ENCODE measurements at places on chromosomes 13 and 19. TPM values are rescaled to one million over a fixed set of nuclear protein-coding genes. Genes with fewer than 3 reads are reported as not detected.
A peak's percentile ranks its signal among the peaks of the same experiment; 100 is the strongest.

- no peaks in the 10 kb centered on the region for H3K4me1 ChIP-seq
- H3K4me3 ChIP-seq = no peak overlapping the region
Measured at GRCh38 chr13:77497350-77497749, 38.2 kb upstream of the SCEL start.

DNA sequence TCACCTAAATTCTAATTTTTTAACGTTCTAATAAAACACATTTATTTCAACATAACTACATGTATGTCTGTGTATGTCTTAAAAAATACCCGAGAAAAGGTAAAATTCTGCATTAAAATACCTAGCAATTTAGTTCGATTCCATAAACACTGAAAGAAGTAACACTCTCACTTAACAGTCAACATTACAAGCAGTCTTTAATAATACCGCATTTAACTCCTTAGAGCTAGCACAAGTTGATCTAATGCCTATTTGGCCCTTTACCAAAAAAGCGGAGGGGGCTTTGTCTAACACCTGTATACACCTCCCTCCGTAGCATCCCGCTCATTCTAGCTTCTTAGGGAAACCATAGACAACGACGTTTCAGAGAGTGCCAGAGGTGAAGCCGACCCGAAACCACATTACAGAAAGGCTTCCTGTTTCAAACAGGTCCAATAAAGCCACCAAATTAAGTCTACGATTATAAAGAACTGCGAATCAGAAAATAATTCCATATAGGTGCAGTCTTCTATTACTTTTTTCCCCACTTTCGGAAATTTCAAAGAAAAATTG lies 1.2 kb downstream of the SPART start:
- peak overlapping the region; percentile 96 for H3K4me3 ChIP-seq
- H3K27ac ChIP-seq = peak overlapping the region; percentile 99
- peaks cover 3% of the 10 kb centered on the region for H3K4me1 ChIP-seq
- no peaks in the 10 kb centered on the region for H3K27me3 ChIP-seq

DNA sequence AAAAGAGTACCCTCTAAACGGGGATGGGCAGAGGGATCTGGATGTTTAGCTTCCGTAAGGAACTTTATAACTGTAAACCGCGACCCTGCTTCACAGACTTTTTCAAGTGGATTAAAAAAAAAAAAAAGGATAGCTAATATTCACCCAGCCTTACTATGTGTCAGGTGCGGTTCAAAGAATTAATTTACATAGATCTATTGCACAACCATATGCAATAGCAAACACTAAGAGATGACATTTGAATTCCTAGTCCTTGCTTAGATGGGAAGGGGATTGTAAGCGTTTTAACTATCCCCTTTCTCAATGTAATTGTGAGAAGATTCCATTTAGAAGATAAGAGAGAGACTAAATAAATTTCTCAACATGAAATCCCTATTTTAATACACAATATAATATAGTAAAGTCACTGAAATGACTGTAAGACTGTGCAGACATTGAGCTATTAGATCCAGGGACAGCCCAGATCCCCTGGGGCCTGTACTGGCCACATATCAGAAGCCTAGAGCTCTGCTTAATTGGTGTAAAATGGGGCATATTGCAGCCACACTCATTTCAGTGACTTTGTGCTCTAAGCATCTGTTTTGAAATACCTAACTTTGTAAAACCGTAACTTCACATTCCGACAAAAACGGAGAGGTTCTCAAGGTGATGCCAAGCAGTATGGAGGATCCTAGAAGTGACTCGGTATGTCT lies 13.6 kb downstream of the LATS2 start:
- H3K27me3 ChIP-seq = no peaks in the 10 kb centered on the region
- peaks cover 7% of the 10 kb centered on the region for H3K4me1 ChIP-seq
- no peaks in the 10 kb centered on the region for H3K36me3 ChIP-seq
- H3K4me3 ChIP-seq = no peak overlapping the region

- peaks cover 6% of the 10 kb centered on the region for H3K4me1 ChIP-seq
- peak; percentile 30 for DNase-seq
- H3K27me3 ChIP-seq = peaks cover 5% of the 10 kb centered on the region
- no peak overlapping the region for H3K27ac ChIP-seq
- H3K4me3 ChIP-seq = no peak overlapping the region
Measured at GRCh38 chr13:26923824-26924605, 163.4 kb upstream of the GPR12 start.

DNA sequence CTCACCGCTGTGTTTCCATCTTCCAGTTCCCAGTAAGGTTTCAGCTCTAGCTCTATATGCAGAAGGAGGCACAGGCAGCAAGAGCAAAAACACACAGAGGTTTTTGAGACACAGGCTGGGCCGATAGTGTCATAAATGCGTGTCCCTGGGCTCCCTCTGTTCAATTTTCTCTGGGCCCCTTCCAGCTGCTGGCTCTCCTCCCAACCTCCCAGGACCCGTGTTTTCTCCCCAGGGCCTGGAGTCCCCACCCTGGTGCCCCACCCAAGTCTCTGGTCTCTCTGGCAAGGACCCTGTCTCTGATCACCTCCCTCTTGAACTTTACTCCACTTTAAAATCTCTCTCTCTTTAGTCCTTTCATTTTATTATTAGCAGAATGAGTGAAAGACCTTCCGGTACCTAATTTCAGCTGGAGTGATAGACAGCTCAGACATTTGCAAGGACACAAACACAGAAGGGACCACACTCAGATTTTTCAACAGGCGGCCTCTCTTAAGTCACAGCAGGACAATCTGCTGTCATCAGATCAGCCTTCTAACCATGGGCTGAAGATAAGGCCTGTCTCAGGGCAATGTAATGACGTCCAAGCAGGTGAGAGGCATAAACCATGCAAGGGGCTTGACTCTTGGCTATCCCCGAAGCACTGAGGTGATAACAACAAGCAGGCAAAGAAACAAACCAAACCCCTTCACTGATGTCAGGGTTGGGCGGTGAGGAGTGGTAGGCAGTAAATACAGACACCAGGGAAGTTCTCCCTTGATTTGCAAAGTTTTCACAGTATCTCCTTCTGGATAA lies 190.0 kb upstream of the IRS2 start:
- H3K36me3 ChIP-seq = no peaks in the 10 kb centered on the region
- H3K27me3 ChIP-seq = no peaks in the 10 kb centered on the region
- no peaks in the 10 kb centered on the region for H3K4me1 ChIP-seq
- no peak for DNase-seq

GRCh38 chr13:79528759-79529191 lies 47.8 kb downstream of the NDFIP2 start:
- H3K27ac ChIP-seq = peak overlapping the region; percentile 4
- peak; percentile 6 for DNase-seq
- no peaks in the 10 kb centered on the region for H3K27me3 ChIP-seq
- no peak overlapping the region for H3K4me3 ChIP-seq
- H3K36me3 ChIP-seq = no peaks in the 10 kb centered on the region

GRCh38 chr19:15452111-15453047 lies 2.6 kb upstream of the WIZ start:
- H3K4me3 ChIP-seq = no peak overlapping the region
- DNase-seq = peak; percentile 86
- no peak overlapping the region for H3K27ac ChIP-seq
- peaks cover 41% of the 10 kb centered on the region for H3K27me3 ChIP-seq

- no peak for DNase-seq
- peaks cover 23% of the 10 kb centered on the region for H3K4me1 ChIP-seq
- H3K27me3 ChIP-seq = no peaks in the 10 kb centered on the region
Measured at GRCh38 chr19:44850641-44851109, 4.6 kb downstream of the NECTIN2 start.

- no peak overlapping the region for H3K4me3 ChIP-seq
- no peaks in the 10 kb centered on the region for H3K27me3 ChIP-seq
- H3K4me1 ChIP-seq = no peaks in the 10 kb centered on the region
- peaks cover 5% of the 10 kb centered on the region for H3K36me3 ChIP-seq
- DNase-seq = no peak
Measured at GRCh38 chr19:34225659-34226015, 28.7 kb upstream of the GARRE1 start.

DNA sequence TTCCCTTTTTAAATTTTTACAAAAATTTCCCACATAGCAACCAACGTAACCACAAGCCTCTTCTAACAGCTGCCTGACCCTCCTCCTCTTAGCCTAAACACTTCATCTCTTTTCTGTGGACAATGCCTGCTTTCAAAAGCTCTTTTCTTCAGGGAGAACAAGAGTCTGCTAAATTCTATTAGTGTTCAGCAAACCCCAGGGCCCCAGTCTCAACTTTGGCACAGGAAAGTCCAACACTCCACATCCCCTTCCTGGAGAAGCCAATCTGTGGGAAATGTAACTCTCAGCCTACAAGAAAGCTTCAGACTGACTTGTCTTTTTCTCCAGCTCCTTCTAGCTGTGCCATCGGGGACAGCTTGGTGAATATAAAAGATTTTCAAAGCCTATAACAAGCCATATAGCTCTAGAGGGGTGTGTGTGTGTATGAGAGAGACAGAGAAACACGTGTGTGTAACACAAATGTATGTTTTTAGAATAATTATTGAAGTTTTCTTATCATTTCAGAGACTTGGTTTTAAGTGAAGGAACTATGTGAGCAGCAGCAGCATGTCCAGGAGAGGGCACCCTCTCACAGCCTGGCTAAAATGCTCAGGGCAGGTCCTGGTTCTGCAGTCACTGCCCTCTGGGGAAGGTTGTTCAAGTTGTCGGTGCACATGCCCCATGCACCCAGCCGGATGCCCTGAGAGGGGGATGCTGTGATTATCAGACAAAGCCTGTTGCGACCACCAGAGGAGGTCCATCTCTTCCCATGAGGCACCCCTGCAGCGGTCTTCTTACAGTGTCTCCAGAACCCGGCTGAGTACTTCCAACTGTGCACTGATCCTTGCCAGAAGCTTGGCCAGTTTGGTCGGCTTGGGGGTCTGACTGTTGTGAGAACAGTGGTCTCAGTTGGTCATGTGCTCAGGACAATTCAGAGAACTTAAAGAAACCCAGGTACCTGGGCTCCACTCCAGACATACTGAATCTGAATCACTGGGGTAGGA lies 34.4 kb downstream of the CCDC70 start:
- H3K4me3 ChIP-seq = no peak overlapping the region
- DNase-seq = peak; percentile 68
- H3K36me3 ChIP-seq = no peaks in the 10 kb centered on the region
- no peaks in the 10 kb centered on the region for H3K27me3 ChIP-seq
- H3K27ac ChIP-seq = no peak overlapping the region

GRCh38 chr13:94286581-94286980 lies 192.9 kb downstream of the DCT start:
- no peaks in the 10 kb centered on the region for H3K27me3 ChIP-seq
- no peak overlapping the region for H3K27ac ChIP-seq
- no peaks in the 10 kb centered on the region for H3K36me3 ChIP-seq
- DNase-seq = no peak

- no peaks in the 10 kb centered on the region for H3K4me1 ChIP-seq
- no peak overlapping the region for H3K4me3 ChIP-seq
- no peak for DNase-seq
- no peaks in the 10 kb centered on the region for H3K27me3 ChIP-seq
- no peak overlapping the region for H3K27ac ChIP-seq
- H3K36me3 ChIP-seq = no peaks in the 10 kb centered on the region
Measured at GRCh38 chr19:30093966-30094755, 152.1 kb downstream of the URI1 start.

- DNase-seq = no peak
- no peak overlapping the region for H3K4me3 ChIP-seq
- no peaks in the 10 kb centered on the region for H3K36me3 ChIP-seq
- no peaks in the 10 kb centered on the region for H3K27me3 ChIP-seq
- H3K4me1 ChIP-seq = peaks cover 6% of the 10 kb centered on the region
- no peak overlapping the region for H3K27ac ChIP-seq
Measured at GRCh38 chr13:99323488-99323887, 16.3 kb upstream of the GPR183 start.

- no peaks in the 10 kb centered on the region for H3K4me1 ChIP-seq
- no peak overlapping the region for H3K27ac ChIP-seq
- H3K4me3 ChIP-seq = no peak overlapping the region
- H3K27me3 ChIP-seq = peaks cover 18% of the 10 kb centered on the region
- H3K36me3 ChIP-seq = no peaks in the 10 kb centered on the region
Measured at GRCh38 chr19:50492303-50493052, 15.8 kb upstream of the GARIN5A start.

- DNase-seq = no peak
- no peaks in the 10 kb centered on the region for H3K36me3 ChIP-seq
- H3K27ac ChIP-seq = peak overlapping the region; percentile 60
- H3K27me3 ChIP-seq = no peaks in the 10 kb centered on the region
Measured at GRCh38 chr19:10727685-10728201, 9.9 kb downstream of the DNM2 start.

DNA sequence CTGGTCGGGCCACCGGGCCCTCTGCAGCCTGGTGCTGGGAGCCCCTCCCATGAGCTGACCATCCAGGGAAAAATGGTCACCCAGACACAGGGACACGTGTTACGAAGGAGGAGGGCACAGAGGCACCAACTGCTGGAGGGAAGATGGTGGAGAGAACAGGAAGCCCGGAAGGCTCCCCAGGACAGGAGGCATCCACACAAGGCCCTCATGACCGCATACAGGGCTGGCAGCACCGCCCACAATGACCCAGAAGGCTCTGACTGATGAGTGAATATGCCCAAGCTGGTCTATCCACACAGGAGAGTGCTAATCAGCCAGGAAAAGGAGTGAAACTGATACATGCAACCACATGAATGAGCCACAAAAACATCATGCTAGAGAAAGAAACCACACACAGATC lies 14.0 kb upstream of the TMEM86B start:
- H3K4me1 ChIP-seq = no peaks in the 10 kb centered on the region
- no peaks in the 10 kb centered on the region for H3K27me3 ChIP-seq
- H3K4me3 ChIP-seq = no peak overlapping the region
- H3K27ac ChIP-seq = no peak overlapping the region
- H3K36me3 ChIP-seq = no peaks in the 10 kb centered on the region

GRCh38 chr13:66098931-66099628 lies 1131.1 kb downstream of the PCDH9 start:
- no peak overlapping the region for H3K27ac ChIP-seq
- DNase-seq = no peak
- no peaks in the 10 kb centered on the region for H3K4me1 ChIP-seq
- no peaks in the 10 kb centered on the region for H3K27me3 ChIP-seq

Gene RFPL4AL1
- total RNA-seq = not detected

Gene GFY
- total RNA-seq = not detected

Gene ZNF845
- 6.1 TPM for total RNA-seq

Gene PCDH20
- 10.2 TPM for total RNA-seq

Gene PEAK3
- total RNA-seq = not detected

Gene ZNF787
- 23.5 TPM for total RNA-seq

Gene CCL25
- total RNA-seq = 1.2 TPM

Gene VSTM1
- not detected for total RNA-seq
